ENCODE measurements at places on chromosomes 1 and 21. TPM values are rescaled to one million over a fixed set of nuclear protein-coding genes. Genes with fewer than 3 reads are reported as not detected.

- DNase-seq = no peak
- peaks cover 40% of the 10 kb centered on the region for H3K4me1 ChIP-seq
- H3K4me3 ChIP-seq = no peak overlapping the region
- H3K27me3 ChIP-seq = no peaks in the 10 kb centered on the region
- H3K36me3 ChIP-seq = no peaks in the 10 kb centered on the region
- no peak overlapping the region for H3K27ac ChIP-seq
Observed at GRCh38 chr1:167232801-167233200, 12.1 kb downstream of the POU2F1 start.

The CXADR gene
- 1.4 TPM for total RNA-seq

- H3K4me1 ChIP-seq = peaks cover 7% of the 10 kb centered on the region
- no peak overlapping the region for H3K4me3 ChIP-seq
- H3K27ac ChIP-seq = no peak overlapping the region
Observed at GRCh38 chr1:178310685-178311105, 186.1 kb downstream of the CLEC20A start.

GRCh38 chr1:28139025-28139712, 37.3 kb downstream of the PTAFR start:
- H3K4me3 ChIP-seq = no peak overlapping the region
- DNase-seq = no peak
- H3K4me1 ChIP-seq = no peaks in the 10 kb centered on the region
- no peaks in the 10 kb centered on the region for H3K27me3 ChIP-seq
- H3K36me3 ChIP-seq = no peaks in the 10 kb centered on the region
- H3K27ac ChIP-seq = no peak overlapping the region

- no peaks in the 10 kb centered on the region for H3K27me3 ChIP-seq
- peak overlapping the region; percentile 78 for H3K27ac ChIP-seq
- no peaks in the 10 kb centered on the region for H3K36me3 ChIP-seq
- H3K4me3 ChIP-seq = no peak overlapping the region
- DNase-seq = no peak
Observed at GRCh38 chr21:45004059-45004422, 64.2 kb downstream of the SLX9 start.

- no peak overlapping the region for H3K27ac ChIP-seq
- DNase-seq = no peak
- peaks cover 7% of the 10 kb centered on the region for H3K4me1 ChIP-seq
- no peak overlapping the region for H3K4me3 ChIP-seq
- H3K36me3 ChIP-seq = no peaks in the 10 kb centered on the region
Observed at GRCh38 chr1:6976044-6976375, 190.8 kb downstream of the CAMTA1 start.

The CPLANE2 gene
- 8.1 TPM for total RNA-seq

- H3K27ac ChIP-seq = no peak overlapping the region
- no peaks in the 10 kb centered on the region for H3K27me3 ChIP-seq
- DNase-seq = no peak
- H3K36me3 ChIP-seq = no peaks in the 10 kb centered on the region
- H3K4me1 ChIP-seq = no peaks in the 10 kb centered on the region
- no peak overlapping the region for H3K4me3 ChIP-seq
Observed at GRCh38 chr1:217484871-217485270, 146.0 kb downstream of the GPATCH2 start.

The TNFSF18 gene
- total RNA-seq = 0.42 TPM

- H3K27me3 ChIP-seq = no peaks in the 10 kb centered on the region
- no peak for DNase-seq
- no peaks in the 10 kb centered on the region for H3K4me1 ChIP-seq
- H3K27ac ChIP-seq = no peak overlapping the region
Observed at GRCh38 chr1:168110896-168111545, 25.7 kb downstream of the GPR161 start.

DNA sequence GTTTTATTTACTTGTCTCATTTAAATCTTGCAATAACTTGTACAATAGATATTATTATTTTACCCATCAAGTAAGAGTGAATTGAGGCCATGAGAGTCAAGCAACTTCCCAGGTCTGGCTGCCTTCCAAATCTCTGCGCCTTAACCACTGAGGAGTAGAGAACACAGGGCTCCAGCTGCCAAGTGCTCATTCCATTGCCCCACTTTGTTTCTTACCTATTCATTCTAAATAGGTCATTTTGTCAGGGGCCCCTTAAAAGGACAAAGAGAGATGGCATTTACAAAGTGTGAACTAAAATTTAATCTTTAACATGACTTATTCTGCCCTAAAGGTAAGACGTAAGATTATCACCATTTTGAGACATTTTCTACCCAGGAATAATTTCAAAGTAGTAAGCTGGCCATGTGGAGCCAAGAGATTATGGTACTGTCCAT, 3.5 kb downstream of the PPP1R15B start:
- H3K4me1 ChIP-seq = peaks cover 40% of the 10 kb centered on the region
- peak overlapping the region; percentile 98 for H3K27ac ChIP-seq
- DNase-seq = peak; percentile 92
- H3K4me3 ChIP-seq = peak overlapping the region; percentile 71
- peaks cover 42% of the 10 kb centered on the region for H3K36me3 ChIP-seq

The ESRRG gene
- total RNA-seq = 3.4 TPM

GRCh38 chr21:27812279-27812678, 845.4 kb upstream of the ADAMTS5 start:
- no peaks in the 10 kb centered on the region for H3K36me3 ChIP-seq
- DNase-seq = no peak
- H3K27me3 ChIP-seq = no peaks in the 10 kb centered on the region
- no peak overlapping the region for H3K4me3 ChIP-seq
- no peak overlapping the region for H3K27ac ChIP-seq
- peaks cover 22% of the 10 kb centered on the region for H3K4me1 ChIP-seq

- no peak for DNase-seq
- no peaks in the 10 kb centered on the region for H3K36me3 ChIP-seq
Observed at GRCh38 chr1:243968413-243968812, 82.7 kb upstream of the ZBTB18 start.

The MFSD2A gene
- total RNA-seq = 5.1 TPM

DNA sequence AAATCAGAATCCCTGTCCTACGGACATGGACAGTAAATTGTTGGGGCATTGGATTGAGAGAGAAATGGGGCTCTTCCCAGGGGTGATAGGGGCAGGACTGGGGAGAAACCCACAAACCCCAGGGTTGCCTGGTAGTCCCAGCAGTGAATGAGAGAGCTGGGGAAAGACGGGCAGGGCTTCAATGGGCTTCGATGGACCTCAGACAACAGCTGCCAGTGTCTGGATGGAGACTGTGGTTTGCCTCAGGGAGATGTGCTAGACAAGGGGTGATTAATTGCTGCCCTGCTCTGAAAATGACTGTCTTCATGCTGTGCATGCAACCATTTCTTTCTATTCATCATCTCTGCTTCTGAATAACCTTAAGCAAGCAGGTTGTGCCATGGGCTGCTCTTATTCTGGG, 7.4 kb downstream of the GPR25 start:
- peaks cover 36% of the 10 kb centered on the region for H3K27me3 ChIP-seq
- no peak overlapping the region for H3K27ac ChIP-seq
- no peak overlapping the region for H3K4me3 ChIP-seq

DNA sequence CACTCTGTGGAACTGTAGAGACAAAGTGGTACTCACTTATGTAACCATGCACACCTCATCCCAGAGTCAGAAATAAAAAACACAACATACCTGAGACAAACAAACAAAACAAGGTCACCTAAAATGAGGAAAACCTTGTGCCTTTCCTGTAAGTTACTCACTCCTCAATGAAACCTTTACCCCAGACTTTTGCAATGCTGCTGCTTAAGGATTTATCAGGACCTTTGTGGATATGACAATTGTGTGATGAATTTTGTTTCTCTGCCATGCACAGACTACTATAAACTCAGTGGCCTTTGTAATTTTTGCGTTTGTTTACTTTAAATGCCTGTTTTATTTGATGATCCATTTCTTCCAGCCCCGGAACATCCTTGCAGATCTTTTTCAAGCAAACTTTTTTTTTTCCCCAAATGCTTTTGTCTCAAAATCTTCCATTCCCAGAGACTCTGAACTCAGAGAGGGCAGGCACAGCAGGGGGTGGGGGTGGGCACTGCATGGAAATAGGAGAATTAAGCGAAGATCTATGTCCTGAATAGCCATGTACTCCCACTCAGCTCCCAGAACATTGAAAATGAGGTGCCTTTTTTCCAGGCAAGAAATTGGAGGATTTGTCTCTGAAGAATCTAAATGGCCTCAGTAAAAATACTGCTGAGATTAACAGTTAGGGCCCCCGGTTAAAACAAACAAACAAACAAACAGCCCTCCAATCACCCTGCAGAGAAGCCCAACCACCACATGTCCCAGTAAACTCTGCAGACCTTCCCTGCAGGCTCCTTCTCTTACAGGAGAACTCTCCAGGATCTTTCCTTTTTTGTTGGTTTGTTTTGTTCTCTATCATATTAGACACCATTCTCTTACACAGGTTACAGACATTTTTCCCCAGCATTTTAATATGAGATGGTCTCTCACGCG, 22.6 kb upstream of the SIM2 start:
- H3K27me3 ChIP-seq = no peaks in the 10 kb centered on the region
- DNase-seq = no peak
- no peaks in the 10 kb centered on the region for H3K36me3 ChIP-seq

DNA sequence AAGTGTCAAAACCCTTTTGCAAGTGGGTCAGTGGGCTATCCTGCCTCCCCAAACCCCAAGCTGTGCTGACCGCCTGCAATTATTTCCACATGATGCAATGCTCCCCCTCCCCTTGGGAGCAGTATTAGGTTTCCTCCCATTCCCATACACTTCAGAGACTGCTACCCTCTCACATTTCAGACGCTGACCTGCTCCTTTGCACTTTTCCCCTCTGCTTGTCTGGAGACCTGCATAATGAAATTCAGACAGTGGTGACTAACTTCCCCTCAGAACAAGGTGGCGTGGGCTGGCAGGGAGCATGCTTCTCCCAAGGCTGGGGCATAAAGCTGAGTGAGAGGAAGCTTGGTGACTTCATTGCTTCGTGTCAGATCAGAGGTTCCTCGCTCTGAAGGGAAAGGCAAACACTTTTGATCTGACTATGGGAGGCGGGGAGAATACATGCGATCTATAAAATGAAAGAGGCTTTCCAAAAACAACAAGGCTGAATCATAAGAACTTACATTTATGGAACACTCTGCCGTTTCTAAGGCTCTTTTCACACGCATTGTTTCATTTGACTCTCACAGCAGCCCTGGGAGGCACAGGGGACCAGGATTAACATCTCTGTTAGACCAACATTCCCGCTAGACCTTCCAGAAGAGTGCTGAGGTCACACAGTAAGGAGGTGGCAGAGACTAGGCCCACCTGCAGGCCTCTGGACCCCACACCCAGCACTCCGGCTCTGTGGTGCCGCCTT, 27.5 kb upstream of the ROR1 start:
- no peaks in the 10 kb centered on the region for H3K4me1 ChIP-seq
- no peaks in the 10 kb centered on the region for H3K36me3 ChIP-seq
- no peak overlapping the region for H3K27ac ChIP-seq
- DNase-seq = no peak
- H3K27me3 ChIP-seq = no peaks in the 10 kb centered on the region

DNA sequence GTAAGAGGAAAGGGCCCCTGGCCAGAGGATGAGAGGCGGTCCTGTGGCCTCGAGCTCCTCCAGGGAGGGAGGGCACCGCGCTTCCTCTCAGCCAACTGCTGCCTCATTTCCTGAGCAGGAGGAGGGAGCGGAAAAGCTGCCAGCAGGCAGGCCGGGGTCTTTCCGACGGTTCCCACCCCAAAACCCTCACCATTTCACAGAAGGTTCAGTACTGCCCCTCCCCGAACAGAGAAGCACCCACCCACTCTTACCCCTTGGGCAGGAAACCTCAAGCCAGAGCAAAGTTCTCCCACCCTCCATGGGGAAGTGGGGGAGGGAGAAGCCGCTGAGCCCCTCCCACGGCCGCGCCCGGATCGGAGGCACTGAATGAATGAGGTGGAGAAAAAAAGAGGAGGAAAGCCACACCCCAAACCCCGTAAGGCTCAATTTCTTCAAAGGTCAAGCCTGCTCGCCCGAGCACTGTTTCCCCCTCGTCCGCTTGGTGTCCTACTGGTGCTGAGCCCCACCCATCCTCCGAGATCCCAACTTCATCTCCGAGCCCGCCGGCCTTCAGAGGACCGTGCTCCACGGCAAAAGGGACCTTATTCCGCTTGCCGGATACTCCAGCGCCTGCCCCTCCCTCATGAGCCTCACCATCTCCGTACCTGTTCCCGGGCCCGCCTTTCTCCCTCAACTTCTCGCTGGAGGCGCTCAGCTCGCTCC, 9.4 kb downstream of the TPM3 start:
- H3K36me3 ChIP-seq = no peaks in the 10 kb centered on the region
- DNase-seq = no peak
- peak overlapping the region; percentile 90 for H3K27ac ChIP-seq
- H3K4me3 ChIP-seq = peak overlapping the region; percentile 97
- peaks cover 43% of the 10 kb centered on the region for H3K4me1 ChIP-seq

GRCh38 chr1:47013293-47013692, 10.2 kb upstream of the CYP4X1 start:
- no peaks in the 10 kb centered on the region for H3K36me3 ChIP-seq
- no peak overlapping the region for H3K27ac ChIP-seq
- no peak for DNase-seq
- H3K27me3 ChIP-seq = no peaks in the 10 kb centered on the region

- H3K4me1 ChIP-seq = peaks cover 2% of the 10 kb centered on the region
- no peaks in the 10 kb centered on the region for H3K27me3 ChIP-seq
- H3K4me3 ChIP-seq = no peak overlapping the region
Observed at GRCh38 chr21:16517383-16517782, 787.6 kb downstream of the USP25 start.

DNA sequence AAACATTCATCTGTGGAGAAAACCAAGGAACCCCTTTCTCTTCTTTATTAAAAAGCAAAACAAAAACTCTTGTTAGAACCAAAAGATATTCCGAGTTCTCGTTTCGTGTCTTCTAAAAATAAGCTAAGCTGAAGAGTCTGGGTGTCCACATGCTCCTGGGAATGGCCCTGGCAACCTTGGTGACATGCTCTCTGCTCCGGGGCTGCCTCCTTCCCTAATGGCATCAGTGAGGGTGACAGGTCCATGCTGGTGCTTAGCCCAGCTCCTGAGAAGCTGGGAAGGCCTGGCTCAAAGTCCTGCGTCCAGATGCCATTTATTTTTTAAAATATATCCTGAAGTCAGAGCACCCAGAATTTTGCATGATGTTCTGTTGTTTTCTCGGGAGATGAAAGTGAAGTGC, 24.6 kb upstream of the TRAPPC10 start:
- H3K36me3 ChIP-seq = peaks cover 16% of the 10 kb centered on the region
- H3K27ac ChIP-seq = no peak overlapping the region
- no peak overlapping the region for H3K4me3 ChIP-seq
- H3K27me3 ChIP-seq = no peaks in the 10 kb centered on the region
- peaks cover 8% of the 10 kb centered on the region for H3K4me1 ChIP-seq

The TMIGD3 gene
- 2.6 TPM for total RNA-seq

The TMEM82 gene
- total RNA-seq = not detected

GRCh38 chr21:24938573-24938972, 668.7 kb downstream of the MRPL39 start:
- no peaks in the 10 kb centered on the region for H3K4me1 ChIP-seq
- no peaks in the 10 kb centered on the region for H3K36me3 ChIP-seq
- H3K27ac ChIP-seq = no peak overlapping the region
- DNase-seq = no peak

The MAB21L3 gene
- 0.11 TPM for total RNA-seq

DNA sequence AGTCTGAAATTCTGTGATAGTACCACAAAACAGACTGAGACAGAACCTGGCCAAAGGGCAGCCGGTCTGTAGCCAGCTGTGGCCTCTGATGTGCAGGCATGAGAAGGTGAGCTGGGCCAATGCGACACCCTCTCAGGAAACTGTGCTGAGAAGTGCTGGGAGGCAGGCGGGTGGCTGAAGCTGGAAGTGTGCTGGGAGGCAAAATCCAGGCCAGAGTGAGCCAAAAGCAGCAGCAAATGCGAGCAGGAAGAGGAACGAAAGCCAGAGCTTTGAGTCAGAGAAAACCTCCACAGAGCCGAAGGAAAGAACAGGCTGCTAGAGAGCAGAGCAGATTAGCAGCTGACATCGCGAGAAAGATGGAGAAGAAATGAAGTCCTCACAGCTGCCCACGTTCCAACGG, 10.2 kb upstream of the ATP13A2 start:
- H3K4me1 ChIP-seq = no peaks in the 10 kb centered on the region
- peaks cover 94% of the 10 kb centered on the region for H3K36me3 ChIP-seq
- no peak for DNase-seq
- no peak overlapping the region for H3K4me3 ChIP-seq
- no peak overlapping the region for H3K27ac ChIP-seq
- no peaks in the 10 kb centered on the region for H3K27me3 ChIP-seq
